ENCODE measurements at places on chromosomes 12 and 14.

- DNase-seq, result no peak
Observed at GRCh38 chr12:65014504-65015271, 106.4 kb downstream of the WIF1 start.

- DNase-seq, result no peak
Observed at GRCh38 chr14:55773984-55774545, 194.1 kb downstream of the KTN1 start.

DNA sequence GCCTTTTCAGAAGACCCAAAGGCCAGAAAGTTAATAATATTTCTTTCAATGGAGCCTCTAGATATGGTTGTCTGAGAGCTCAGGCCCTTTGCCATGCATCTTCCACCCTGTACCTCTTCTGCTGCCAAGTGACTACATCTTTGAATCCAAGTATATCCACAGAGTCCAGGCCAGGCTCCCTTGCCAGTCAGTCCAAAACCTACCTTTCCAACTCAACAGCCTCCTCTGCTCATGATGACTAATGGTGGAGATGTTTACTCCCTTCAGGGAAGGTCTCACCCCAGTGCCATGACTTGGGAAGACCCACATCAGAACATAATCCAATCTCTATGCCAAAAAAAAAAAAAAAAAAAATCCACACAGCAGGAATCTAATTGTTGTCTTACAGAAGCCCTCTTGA lies 20.4 kb downstream of the TTC9 start:
- DNase-seq, result no peak

GRCh38 chr14:71645656-71646055 lies 286.6 kb upstream of the RGS6 start:
- no peak for DNase-seq

DNA sequence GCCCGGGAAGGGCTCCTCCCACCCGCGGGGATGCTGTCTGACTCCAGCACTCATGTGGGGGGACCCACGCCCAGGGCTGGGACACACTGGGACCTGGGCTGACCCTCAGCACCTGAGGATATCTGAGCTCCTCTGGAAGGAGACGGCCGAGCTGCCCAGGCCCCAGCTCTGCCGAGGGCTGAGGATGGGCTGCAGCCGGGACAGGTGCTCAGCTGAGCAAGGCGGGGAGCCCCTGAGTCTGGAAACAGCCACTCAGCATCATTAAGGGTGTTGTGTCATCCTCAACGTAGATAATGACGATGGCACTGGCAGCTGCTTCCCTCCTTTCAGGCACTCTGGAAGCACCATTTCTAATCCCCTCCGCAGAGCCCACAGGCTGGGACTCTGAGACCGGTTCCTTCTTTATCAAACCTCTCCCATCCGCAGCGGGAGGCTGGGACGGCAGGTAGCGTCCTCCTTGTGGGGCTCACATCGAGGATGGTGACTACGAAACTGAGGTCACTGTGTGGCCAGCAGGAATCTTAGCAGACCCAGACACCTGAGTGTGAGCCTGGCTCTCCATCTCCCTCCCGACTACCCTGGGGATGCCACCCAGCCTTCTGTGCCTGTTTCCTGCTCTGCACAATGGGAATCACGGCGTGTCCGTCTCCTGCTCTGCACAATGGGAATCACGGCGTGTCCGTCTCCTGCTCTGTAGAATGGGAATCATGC lies 26.7 kb upstream of the SFSWAP start:
- no peak for DNase-seq

DNA sequence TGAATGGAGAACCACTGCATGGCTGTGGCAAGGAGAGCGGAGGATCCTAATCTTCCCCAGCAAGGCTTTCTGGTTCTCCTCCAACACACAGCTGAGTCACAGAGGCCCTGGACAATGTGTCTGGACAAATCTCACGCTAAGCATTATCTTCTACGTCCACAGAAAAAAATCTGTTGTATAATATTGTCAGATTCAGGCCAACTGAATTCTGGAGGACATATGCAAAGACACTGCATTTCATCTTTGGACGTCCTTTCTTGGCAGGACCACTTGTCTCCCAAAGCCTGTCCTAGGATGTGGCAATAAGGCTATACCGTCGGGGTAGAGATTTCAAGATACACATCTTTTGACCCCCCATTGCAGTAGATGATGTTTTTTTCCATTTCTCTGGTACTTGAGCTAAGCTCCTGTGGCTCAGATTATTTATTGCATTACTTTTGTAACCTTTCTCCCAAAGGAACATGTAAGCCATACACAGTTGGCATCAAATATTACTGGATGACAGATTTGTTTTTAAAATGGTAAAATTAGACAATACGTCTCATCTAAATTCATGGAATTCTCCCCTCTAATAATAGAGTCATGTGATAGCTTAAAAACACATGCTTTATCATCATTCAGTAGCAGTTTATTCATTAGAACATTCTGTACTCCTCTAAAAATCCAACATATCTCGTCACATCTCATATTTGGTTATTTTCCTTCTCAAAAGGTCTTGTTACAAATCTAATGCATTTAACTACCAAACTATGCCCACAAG lies 19.4 kb downstream of the LMO3 start:
- DNase-seq, result no peak

- no peak for DNase-seq
Observed at GRCh38 chr14:103427485-103428443, 42.5 kb downstream of the MARK3 start.

- no peak for DNase-seq
Observed at GRCh38 chr14:70018230-70018629, 139.0 kb downstream of the SMOC1 start.

DNA sequence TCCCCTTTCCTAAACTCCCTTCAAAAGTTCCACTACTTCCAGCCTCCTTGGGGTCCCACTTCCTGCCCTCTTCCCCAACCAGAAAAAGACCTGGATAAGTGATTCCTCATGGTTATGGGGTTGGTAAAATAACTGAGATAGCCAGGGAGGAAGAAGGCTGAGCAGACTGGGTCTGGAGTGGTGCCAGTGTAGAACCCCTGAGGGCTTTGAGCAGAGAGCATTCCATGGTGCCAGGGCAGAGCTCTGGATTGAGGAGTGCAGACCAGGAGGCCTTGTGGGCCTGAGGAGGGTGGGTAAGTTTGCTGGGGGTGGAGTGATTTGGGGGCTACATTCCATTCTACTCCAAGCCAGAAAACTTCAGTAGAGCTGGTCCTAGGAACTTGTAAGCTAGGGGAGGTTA lies 9.5 kb upstream of the CISTR start:
- no peak for DNase-seq

GRCh38 chr14:22898302-22899090 lies 15.5 kb downstream of the REM2 start:
- DNase-seq, result no peak

DNA sequence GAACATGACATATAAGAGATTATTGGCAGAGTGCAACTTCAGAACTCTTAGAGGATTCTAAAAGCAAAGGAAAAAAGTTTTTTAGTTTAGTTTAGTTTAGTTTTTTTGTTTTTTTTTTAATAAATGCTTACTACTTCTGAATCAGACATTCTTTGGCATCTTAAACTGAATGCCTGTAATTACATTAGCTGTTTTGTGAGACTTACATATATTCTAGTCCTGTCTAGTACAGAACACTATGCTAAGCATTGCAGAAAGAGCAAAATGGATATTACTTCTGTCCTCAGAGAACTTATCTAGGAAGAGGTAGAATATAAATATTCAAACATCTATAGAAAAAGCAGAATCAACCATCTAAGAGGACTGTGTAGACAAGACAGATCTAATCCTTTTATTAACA lies 133.2 kb downstream of the RAD51B start:
- DNase-seq, result no peak

GRCh38 chr14:61581340-61581739 lies 114.0 kb upstream of the HIF1A start:
- DNase-seq, result no peak

- DNase-seq, result no peak
Observed at GRCh38 chr14:20002319-20002718, 356 bp downstream of the OR4Q2 start.

- no peak for DNase-seq
Observed at GRCh38 chr12:553216-554000, 93.7 kb downstream of the B4GALNT3 start.

DNA sequence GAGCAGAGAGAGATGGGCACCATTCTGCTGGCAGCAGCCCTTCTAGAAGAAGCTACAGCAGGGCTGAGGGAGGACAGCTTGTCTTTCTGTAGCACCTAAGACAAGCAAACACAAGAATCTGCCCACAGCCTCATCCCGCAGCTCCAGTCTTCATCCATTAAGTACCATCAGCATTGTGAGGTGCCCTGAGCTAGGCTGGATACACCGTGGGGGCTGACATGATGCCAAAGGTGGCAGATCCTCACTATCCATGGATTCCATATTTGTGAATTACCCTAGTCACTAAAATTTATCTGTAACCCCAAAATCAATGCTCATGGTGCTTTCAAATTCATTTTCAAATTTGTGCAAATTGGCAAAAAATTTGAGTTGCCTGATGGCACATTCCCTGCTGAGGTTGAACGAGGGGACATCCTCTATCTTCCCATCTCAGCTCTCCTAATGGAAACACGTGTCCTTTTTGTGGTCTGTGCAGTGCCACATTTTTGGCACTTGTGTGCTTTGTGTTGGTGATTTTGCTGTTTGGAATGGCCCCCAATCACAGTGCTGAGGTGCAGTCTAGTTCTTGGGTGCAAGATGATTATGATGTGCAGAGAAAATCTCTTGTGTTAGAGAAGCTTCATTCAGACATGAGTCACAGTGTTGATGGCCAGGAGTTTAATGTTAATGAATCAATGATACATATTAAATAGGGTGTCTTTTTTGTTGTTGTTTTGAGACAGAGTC lies 7.0 kb downstream of the PITPNM2 start:
- no peak for DNase-seq

GRCh38 chr12:116675339-116676107 lies 62.3 kb downstream of the SPRING1 start:
- DNase-seq, result no peak

- no peak for DNase-seq
Observed at GRCh38 chr14:80271389-80271788, 60.1 kb upstream of the DIO2 start.

GRCh38 chr14:65043893-65044595 lies 57.3 kb downstream of the FNTB start:
- no peak for DNase-seq

DNA sequence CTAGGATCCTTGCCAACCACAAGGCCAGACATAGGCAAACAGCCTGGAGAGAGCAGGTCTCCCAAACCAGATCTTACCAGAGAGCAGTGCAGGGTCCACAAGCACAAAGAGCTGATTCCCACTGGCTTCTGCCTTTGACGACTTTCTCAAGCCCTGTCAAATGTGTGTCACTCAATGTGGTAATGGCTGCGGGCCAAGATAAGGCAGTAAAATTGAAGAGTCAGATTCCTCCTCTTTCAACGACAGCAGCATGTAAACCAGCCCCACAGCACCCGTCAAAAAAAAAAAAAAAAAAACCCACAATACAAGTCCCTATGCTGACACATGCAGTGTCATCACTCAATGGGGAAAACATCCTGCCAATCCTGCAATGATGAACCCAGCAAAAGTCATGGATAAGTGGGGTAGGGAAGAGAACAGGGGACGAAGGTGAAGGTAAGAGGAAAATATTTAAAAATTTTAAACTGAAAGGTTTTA lies at the start of gene STON2:
TSS of gene STON2 (minus strand) at position 123 of the 477 bp plus-strand sequence. CDS start 1,942 bp downstream, outside the sequence.
- DNase-seq, result no peak

GRCh38 chr14:67137744-67138371 lies 51.4 kb upstream of the GARIN2 start:
- no peak for DNase-seq

DNA sequence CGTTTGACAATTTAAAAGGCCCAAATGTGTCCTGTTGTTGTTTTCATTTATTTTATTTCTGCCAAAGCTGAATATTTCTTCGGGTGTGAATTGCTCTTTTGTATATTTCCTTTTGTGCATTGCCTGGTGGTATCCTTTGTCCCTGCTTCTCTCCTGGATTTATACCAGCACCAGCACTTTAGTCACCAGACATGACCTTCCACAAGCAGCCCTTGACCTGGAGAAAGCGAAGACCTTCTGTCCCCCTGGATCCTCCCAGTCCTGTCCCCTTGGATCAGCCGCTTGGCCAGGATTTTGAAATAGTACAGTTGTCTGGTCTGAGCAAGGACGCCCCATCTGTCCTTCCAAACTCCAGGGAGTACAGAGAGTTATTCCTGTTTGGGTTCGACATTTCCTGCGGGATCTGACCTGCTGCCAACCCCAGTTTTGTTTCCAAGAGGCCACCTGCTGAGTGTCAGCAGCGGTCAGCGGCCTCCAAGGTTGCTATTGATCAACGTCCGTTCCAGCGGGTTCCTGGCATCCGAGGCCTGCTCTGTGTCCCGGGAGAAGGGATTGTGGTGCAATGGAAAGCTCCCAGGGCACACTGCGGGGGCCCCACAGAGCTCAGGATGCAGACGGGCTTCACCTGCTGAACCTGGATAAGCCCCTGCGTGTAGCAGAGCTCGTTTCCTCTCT lies 45.1 kb upstream of the CHGA start:
- no peak for DNase-seq

DNA sequence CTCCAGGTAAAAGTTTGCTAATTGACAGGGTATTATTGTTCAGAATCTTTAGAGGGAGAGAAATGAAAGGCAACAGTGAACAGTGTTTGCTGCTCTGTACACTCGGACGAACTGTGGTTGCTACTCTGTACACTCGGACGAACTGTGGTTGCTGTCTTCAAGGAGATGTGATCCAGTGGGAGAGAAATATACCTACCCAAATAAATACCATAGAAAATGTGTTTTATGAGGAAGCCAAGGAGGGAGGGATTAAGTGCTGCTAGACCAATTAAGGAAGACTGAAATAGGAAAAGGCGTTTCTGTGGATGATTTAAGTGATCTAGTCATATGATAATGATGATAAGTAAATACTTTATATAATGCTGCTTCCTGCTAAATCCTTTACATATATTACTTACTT lies 2.7 kb downstream of the STK38L start:
- no peak for DNase-seq

DNA sequence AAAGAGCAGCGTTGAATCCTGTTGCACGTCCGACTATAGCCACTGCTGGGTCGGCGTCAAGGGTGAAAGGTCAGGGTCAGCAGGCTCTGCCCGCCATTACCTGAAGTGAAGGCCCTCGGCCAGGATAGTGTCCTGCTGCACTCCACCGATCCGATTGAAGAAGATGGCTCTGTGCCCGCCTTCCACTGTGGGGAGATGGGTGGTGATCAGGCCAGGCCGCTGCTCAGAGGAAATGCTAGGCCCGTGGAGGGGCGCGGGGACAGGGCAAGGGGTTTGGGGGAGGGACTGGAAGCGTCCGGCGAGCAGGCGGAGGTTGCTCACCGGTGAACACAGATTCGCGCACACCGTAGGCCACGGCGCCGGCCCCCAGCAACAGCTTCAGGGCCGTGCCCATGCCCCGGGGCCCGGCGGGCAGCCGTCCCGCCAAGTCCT lies 352 bp downstream of the PHB2 start:
- no peak for DNase-seq

Data from T-helper 2 cell (primary cell).